ENCODE measurements at places on chromosomes 7 and 10.

GRCh38 chr10:116742367-116743265 is at the start of gene HSPA12A:
Gene HSPA12A, minus strand, starts transcription at chr10:116742566. Its CDS starts 97 bp downstream, at chr10:116742469.
- peak; percentile 32 for DNase-seq

DNA sequence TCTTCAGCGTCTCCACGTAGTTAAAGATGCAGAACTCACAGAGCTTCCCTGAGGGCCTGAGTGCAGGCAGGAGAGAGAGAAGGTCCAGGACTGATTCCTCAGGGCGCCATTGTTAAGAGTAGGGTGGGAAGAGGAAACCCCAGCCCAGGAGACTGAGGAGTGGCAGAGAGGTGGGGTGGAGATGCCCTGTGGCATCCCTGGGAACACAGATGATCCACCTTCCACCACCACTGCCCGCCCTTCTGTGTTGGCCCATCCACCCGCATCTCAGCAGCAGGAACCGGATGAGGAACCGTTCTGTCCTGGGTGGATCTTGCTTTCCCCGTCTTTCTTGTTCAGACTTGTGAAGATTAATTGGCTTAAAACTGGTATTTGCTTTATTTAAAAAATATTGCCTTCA is 48.3 kb downstream of the PFKP start:
- no peak for DNase-seq

DNA sequence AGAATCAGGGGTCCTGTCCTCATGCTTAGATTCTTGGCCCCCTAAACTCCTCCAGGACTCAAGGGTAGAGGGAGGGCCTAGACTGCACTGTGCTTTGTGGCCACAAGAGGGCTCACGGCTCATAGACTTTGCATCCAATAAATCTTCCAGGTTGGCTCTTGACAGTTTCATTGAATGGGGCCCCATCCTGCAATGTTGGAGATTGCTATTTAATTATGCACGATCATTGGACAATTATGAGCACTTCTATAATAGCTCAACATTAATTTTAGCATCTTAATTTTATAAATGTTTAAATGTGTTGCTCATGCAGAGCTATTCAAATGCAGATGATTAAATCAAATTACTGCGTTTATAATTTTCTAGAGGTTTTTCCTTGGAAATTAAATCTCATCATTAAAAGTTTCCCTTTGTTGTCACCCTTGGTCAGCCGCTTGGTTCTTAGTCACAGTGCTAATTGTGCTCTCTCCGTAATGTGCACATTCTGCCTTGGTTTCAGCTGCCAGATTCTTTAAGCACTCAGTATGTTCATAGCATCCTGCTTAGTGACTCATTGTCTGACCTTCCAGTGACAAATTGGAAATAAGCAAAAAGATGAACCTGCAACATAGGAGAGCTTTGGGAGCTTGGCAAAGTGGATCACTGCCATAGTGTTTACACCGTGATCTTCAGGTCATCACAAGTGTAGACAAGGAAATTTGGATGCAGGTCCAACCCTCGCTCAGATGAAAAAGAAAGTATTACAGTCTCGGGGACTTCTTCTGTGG is 33.4 kb upstream of the PLPP4 start:
- DNase-seq, result no peak

GRCh38 chr7:116575853-116576252 is 51.0 kb downstream of the CAV1 start:
- DNase-seq, result no peak

- no peak for DNase-seq
These were observed 133.8 kb upstream of the PLXNA4 start for GRCh38 chr7:132709971-132710567.

GRCh38 chr10:80406204-80406603 is 2.1 kb upstream of the PRXL2A start:
- no peak for DNase-seq

GRCh38 chr7:129875160-129875559 is 77.6 kb downstream of the UBE2H start:
- no peak for DNase-seq

GRCh38 chr7:7157887-7158271 is 24.5 kb upstream of the C1GALT1 start:
- DNase-seq, result no peak

- DNase-seq, result no peak
These were observed 8.3 kb downstream of the PI4K2A start for GRCh38 chr10:97648562-97649404.

GRCh38 chr10:43118631-43119415 is 19.4 kb upstream of the CSGALNACT2 start:
- no peak for DNase-seq

DNA sequence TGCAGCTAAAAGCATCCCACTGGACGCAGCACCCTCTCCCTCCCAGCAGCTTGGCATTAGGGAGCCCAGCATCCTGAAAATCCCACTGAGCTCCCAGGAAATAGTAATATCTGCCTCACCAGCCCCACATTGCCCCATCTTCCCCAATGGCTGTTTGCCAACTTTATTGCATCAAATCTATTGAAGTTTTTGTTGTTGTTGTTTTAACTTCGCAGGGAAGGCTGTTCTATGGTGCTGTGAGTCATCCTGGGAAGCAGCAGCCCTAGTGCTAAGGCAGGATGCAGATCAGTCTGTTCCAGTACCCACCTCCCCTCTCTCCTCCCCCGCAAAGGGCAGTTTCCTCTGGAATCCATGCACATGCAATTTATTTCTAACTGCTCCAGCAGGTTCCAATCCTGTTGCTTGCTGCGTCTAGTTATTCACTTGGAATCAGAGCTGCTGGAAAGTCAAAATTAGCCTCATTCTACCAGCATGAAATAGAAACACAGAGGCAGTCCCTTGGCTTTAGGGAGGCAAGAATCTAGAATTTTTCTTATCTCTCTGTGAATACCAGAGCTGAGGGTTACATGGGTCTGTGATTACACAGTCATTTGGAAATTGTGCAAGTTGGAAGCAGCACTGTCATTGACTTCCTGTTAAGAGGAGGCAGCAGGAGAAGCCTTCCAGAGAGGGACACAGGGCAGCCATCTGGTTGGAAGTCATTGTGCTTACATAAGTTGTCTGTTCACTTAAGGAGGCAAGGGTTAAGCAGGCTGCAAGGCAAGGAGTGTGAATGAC is 115.9 kb upstream of the CACUL1 start:
- no peak for DNase-seq

DNA sequence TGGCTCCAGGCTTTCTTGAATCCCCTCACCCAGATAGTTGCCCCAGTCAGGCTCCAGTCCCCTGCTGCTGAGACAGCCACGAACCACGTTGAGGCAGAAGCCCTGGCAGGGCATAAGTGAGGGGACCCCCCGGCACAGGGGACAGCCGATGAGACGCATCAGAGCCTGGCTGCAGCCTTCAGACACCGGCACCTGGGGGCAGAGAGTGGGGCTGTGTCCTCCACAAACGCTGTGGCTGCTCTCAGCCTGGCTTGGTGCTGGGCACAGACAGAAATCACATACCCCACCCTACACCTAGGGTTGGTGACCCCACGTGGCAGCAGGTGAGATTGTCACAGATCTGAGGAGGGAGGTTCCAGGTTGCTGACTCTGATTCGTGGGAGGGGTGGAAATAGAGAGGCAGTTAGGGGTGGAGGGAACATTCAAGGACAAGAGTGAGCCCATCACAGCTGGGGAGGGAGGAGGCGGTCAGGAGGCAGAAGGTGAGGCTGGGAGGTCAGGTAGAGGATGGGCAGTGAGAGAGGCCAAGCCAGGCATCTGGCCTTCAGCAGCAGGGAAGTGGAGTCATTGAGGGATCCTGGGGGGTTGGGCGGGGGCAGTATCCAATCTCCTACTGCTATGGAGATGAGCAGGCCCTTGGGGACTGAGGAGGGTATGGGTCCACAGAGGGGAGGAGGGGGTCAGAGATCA is 3.2 kb downstream of the GPC2 start:
- DNase-seq, result no peak

- DNase-seq, result no peak
These were observed 156.9 kb upstream of the C7orf33 start for GRCh38 chr7:148433521-148434180.

GRCh38 chr10:131810805-131811629 is 89.8 kb upstream of the PPP2R2D start:
- no peak for DNase-seq

DNA sequence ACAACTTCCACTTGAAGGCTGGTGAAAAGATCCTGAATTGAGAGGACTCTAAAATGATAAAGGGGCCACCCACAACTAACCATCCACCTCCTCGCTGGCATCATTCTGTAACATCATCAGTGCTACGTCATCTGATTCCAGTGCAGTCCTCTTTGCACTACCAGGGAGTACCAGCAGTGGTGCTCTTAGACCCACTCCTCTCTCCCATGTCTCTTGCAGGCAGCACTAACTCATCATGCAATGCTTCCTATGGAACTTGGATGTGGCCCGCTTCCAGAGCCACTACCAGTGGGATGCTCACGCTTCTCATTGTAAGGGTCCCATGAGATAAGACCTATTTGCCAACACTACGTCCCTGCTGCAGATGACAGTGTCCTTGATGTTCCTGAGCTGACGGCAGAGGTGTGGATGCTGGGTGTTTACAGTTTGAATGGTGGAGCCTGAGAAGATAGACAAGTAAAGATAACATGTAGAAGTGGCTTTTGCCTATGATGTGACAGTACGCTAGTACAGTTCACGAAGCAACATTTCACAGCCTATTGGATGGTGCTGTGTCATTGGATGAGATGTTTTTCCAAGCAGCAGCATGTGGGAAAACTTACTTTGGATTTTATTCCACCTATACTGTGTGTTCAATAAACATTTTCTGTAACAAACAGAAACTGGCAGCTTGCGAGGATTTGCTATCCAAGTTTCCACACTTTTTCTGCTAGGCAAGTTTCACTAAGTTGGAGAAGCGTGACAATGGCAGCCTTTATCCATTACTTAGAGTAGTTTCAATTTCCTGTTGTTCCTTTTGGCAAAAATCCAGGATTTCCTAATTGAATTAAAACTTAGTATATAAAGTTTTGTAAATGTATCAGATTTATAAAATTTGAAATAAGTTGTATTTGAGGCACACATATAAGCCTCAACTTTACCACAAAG is 35.8 kb upstream of the COBL start:
- DNase-seq, result no peak

DNA sequence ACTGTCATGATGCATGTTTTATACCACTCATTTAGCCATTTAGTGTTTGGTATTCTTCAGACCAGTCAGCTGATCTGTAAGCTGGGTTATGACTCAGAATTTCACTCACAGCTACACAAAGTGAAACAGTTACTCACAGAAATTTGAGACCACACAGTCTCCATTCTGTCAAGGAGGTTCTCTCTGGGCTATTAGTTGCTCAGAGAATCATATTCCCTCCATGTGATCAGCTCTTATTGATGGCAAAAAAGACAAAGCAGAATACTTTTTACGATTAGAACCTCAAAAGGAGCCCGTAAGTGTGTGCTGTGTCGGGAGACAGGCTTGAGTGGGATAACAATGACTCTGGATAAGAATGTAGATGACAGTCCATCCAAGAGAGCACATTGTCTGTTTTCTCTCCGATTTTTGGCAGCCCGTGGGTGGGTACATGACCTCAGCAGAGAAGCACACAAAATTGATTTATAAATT is 277.6 kb upstream of the SORCS1 start:
- no peak for DNase-seq

DNA sequence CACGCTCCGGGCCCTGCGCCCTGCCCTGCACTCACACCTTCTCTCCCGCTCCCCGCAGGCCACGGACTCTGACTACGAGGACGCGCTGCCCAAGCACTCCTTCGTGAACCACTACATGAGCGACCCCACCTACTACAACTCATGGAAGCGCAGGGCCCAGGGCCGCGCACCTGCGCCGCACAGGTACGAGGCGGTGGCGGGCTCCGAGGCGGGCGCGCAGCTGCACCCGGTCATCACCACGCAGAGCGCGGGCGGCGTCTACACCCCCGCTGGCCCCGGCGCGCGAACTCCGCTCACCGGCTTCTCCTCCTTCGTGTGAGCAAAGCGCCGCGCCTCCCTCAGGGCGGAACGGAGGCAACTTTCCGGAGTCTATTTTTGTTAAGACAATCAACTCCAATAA is 417.0 kb upstream of the FOXK1 start:
- DNase-seq, result no peak

DNA sequence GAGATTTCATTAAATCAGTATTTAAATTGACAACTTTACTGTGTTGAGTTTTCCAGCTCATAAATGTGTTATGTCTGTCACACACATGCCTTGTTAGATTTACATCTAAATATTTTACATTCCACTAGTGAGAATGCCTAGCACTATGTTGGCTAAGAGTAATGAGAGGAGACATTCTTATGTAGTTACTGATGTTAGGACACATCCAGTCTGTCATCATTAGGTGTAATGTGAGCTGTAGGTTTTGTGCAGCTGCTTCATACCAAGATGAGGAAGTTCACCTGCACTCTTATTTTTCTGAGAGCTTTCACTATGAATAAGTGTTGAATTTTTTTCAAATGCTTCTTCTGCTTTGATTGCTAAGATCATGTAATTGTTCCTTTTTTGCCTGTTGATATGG is 218.0 kb upstream of the IGFBP3 start:
- DNase-seq, result no peak

DNA sequence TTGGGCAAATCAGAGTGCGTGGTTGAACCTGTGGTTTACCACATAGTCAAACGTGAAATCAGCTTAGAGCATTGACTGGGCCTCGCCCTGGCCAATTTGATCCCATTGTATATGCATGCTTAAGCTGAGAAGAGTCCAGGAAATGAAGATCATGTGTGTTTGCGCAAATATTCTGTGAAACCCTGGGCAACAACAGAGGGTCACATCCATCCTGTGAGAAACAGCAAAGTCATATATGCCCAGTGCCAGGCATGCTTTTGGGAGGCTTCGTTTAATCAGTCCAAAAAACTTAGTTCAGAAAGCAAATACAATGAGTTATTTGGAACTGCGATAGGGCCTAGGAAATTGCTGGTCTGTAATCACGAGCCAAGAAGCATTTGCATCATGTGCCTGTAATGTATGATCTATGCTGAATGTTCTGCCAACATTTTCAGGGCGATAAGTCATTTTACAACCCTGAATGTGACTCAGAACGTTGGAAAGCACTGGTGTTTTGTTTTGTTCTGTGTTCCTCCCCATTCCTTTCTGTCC is 412.1 kb upstream of the CELF2 start:
- no peak for DNase-seq

DNA sequence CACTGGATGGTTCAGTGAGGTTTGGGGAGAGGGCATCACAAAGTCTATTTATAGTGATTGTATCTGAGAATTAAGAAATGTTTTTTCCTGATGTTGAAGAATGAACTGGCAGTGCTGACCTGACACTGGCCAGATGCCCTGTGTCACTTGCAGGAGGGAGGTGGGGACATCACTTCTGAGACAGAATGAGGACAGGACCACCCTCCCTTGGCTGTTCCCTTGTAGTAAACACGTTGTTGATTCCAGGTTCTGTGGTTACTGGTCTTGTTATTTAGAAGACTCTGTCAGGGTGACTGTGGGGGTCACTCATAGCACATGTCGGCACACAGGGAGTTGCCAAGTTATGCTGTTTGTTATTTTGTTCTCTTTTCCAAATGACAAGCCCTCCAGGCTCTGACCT is 126.4 kb downstream of the ADCY1 start:
- no peak for DNase-seq

DNA sequence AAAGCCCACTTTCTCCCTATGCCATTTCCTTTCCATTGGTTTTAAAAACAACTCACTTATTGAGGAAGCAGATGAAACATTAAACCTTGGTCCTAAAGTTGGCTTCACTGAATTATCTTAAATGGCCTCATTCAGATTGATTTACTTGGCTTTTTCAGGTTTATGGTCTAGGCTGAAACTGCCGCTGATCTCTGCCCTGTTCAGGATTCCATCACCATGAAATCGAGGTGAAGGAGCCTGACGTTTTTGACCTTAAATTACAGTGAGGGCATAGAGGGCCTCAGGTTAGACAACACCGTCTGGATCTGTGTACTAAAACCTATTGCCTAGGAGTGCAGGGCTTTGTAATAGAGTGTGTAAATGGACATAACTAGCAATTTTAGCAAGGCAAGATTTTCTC is 383.7 kb downstream of the THSD7A start:
- DNase-seq, result no peak
